CD8-positive, alpha-beta T cell (primary cell): ENCODE measurements at places on chromosomes 7 and 10.

DNA sequence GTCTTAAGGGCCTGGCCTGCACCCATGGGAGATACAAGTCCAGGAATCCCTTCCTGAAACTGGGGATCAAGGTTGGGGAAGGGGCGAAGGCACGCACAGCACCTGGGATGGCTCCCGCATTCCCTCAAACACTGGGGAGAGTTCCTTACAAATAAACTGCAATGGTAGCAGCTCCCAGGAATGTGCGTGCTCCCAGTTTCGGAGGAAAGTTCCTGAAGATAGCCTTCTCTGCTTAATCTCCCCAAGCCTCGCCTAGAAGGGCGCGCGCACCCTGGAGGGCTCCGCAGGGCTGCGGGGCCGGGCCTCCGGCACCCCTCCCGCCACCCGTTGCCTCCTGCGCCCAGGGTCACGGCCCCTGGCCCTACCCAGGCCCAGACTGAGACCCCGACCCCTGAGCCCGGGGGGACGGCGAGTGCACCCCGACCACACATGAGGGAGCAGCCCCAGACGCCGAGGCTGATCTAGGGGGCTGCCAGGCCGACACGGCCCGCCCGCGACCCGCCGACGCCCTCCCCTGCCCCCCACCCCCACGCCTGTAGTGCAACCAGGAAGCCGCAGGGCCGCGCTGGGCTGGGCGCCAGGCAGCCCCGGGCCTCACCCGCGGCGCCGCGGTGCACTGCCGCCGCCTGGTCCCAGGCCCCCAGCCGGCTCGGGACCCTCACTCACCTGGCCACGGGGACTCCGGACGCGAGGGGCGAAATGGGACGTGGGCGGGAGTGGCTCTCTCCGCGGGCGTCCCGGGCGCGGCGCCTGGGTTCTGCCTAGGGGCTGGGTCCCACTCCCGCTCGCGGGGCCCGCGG is 460 bp downstream of the ANXA11 start:
- peak; percentile 50 for DNase-seq

DNA sequence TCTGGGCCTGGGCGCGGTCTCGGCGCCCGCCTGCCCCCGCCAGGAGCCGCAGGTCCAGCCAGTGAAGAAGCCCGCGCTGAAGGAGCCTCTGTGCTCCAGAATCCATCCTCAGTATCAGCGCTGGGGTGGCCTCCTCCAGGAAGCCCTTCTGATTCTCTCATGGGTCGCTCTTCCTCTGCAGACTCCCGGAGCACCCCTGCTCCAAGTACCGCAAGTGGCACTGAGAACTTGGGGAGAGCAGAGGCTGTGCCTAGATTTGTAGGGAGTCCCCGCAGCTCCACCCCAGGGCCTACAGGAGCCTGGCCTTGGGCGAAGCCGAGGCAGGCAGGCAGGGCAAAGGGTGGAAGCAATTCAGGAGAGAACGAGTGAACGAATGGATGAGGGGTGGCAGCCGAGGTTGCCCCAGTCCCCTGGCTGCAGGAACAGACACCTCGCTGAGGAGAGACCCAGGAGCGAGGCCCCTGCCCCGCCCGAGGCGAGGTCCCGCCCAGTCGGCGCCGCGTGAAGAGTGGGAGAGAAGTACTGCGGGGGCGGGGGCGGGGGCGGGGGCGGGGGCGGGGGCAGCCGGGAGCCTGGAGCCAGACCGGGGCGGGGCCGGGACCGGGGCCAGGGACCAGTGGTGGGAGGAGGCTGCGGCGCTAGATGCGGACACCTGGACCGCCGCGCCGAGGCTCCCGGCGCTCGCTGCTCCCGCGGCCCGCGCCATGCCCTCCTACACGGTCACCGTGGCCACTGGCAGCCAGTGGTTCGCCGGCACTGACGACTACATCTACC is at the start of gene ALOX5:
Gene ALOX5 (plus strand): TSS at position 641 of the 774 bp plus-strand sequence. CDS start 64 bp downstream, at position 705.
- no peak for DNase-seq

GRCh38 chr10:23099816-23100215 is 4.4 kb downstream of the MSRB2 start:
- no peak for DNase-seq

DNA sequence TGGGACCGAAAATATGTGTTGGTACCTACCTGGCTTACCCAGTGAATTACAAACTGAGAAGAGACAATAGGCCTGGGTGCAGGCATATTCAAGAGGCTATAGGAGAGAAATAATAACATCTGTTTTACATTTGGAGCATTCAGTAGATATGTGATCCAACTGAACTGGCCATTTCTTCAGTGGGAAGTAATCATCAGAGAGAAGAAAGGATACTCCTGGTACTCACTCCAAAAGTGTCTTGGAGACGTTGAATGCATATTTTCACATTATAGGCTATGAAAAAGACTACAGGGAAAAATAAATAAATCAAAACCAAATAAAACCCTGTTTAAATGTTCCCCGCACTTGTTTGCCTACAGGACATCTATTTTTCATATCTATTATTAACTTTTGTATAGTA is 1680.3 kb downstream of the REEP3 start:
- DNase-seq = no peak

- no peak for DNase-seq
Observed at GRCh38 chr7:36171503-36171902, 18.4 kb downstream of the EEPD1 start.

- DNase-seq = no peak
Observed at GRCh38 chr7:118152149-118152548, 31.8 kb upstream of the LSM8 start.

DNA sequence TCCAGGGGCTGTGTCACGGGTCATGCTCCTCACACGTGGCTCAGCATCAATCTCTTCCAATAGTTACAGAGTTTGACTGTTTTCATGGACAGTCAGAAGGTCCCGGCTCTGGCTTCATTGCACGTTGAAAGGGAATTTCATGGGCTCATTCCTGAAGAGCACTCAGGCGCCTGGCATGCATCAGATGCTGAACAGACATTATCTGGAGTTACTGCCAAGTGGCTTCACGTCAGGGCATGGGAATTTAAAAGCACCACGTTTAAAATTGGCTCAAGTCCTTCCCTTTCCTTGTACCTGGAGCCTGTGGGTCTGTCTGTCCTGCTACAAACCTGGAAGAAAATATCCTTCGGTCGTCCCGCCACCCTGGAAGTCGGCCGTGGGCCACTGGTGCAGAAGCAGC is 50.4 kb downstream of the CFAP46 start:
- DNase-seq = peak; percentile 1

DNA sequence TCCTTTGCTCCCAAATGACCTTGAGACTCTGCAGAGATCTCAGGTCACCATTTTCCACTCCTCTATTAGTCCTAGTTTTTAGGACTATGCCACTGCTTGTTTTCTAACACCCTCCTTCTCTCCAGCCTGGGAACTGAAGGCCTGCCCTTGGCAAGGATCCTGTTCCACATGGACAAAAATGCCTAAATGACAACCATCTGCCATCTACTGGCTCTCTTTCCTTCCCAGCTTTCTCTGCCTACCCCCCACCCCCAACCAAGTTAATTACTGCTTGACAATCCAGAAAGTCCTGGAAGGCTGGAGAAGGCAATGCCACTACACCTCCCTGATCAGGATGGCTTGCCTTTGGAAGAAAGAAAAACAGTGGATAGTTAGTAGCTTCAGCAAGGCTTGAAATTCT is 44.8 kb upstream of the SP8 start:
- no peak for DNase-seq

DNA sequence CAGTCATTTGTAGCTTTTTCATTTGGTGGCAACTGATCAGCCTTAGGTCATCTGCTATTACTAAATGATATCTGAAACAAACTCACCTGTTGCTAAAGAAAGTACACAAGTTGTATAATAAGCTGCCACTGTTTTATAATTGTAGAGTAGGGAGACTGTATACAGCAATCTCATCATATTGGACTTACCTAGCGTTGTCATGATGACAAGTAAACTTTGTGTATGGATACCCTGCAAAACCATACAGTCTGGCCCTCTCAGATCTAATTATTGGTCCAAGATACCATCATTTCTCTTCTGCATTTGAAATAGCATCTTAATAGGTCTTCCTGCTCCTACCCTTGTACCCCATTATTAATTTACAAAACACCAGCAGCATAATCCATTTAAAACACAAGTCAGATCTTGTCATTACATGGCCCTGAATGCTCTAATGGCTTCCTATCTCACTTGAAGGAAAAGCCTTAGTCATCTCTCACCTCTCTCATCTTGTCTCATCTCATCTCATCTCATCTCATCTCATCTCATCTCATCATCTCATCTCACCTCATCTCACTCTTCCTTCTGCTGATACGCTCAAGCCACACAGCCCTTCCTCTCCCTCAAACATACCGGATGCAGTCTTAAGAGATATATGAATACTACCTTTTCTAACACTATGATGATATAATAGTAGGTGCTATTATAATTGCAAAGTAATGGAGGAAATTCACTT is 540.6 kb downstream of the MDFIC start:
- DNase-seq = no peak

DNA sequence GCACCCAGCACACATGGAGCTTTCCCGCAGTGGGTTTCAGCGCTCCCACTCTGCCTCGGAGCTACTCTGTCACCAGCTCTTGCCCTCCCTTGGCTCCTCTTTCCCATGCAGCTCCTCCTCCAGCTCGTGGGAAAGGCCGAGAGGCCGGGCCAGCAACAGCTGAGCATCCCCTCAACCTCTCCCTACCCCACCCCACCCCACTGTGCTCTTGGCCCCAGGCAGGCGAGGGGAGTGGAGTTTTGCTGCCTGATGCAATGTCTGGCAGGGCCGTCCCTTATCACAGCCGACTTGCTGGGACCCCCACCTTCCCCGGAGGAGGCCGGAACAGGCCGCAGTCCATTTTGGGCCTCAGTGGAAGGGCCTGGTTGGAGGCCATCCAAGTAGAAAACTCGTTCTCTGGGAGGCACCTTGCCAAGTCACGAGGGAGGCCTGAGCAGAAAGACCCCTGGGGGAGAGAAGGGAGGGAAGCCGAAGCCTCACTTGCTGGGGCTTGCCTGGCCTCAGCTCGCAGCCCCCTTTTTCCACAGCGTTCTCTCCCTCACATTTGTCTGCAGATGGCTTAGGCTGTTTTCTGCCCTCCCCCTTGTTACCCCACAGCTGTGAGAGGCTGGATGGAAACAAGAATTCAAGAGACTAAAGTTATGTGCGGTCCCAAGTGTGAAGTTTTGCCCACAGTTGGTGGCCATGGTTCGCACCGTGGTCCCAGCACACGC is 35.3 kb downstream of the CHST3 start:
- no peak for DNase-seq

DNA sequence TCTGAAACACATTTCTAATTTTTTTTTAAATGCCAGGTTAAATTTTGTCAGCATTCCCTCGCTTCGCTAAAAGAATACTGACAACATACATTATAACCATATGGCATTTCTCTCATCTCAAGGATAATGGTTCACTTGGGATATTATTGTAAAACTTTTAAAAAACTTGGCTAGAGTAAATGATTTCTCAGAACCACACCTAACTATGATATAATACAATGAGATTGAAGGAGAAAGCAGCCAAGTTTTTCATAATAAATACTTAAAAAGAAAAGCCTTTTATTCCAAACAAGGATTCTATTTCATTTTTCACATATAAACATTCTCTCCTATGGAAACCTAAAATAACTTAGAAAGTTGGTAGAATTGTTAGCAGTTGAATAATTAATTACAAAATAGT is 413.9 kb downstream of the HGF start:
- no peak for DNase-seq

DNA sequence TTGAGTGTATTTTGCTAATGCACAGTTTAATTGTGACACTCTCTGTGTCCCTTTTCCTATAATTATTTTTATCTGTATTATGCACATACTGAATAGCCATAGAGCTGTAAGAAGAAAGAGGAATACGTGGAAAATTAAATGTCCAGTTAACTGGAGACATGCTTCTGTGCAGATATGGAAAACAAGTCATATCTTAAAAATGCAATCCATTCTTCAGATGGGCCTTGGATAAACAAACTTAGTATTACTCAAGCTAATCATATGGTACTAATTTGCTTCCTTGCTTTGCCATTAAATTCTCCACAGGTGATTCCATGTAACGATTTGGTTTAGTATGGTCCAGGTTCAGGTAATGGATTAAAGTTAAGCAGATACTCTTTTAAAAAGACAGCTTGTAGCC is 201.2 kb upstream of the CELF2 start:
- no peak for DNase-seq

GRCh38 chr10:79024296-79024695 is 44.5 kb upstream of the ZMIZ1 start:
- DNase-seq = no peak

- DNase-seq = no peak
Observed at GRCh38 chr7:54615-55014, 137.8 kb upstream of the FAM20C start.
